ENCODE measurements at places on chromosomes 16 and 17.

DNA sequence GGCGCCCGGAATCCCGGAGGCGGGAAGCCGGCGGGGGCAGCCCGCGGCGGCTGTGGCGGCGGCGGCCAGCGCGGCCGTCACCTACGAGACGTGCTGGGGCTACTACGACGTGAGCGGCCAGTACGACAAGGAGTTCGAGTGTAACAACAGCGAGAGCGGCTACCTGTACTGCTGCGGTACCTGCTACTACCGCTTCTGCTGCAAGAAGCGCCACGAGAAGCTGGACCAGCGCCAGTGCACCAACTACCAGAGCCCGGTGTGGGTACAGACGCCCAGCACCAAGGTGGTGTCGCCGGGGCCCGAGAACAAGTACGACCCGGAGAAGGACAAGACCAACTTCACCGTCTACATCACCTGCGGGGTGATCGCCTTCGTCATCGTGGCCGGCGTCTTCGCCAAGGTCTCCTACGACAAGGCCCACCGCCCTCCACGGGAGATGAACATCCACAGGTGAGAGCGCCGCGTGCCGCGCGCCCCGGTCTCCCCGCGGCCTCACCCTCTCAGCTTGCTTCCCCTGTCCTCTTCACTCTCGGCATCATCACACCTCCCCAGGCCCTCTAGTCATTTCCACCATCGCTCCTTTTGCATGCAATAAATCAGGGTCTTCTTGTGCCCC lies 706 bp downstream of the SHISA6 start:
- no peak for DNase-seq

- no peak for DNase-seq
Measured at GRCh38 chr17:42002792-42003301, 14.4 kb downstream of the DNAJC7 start.

DNA sequence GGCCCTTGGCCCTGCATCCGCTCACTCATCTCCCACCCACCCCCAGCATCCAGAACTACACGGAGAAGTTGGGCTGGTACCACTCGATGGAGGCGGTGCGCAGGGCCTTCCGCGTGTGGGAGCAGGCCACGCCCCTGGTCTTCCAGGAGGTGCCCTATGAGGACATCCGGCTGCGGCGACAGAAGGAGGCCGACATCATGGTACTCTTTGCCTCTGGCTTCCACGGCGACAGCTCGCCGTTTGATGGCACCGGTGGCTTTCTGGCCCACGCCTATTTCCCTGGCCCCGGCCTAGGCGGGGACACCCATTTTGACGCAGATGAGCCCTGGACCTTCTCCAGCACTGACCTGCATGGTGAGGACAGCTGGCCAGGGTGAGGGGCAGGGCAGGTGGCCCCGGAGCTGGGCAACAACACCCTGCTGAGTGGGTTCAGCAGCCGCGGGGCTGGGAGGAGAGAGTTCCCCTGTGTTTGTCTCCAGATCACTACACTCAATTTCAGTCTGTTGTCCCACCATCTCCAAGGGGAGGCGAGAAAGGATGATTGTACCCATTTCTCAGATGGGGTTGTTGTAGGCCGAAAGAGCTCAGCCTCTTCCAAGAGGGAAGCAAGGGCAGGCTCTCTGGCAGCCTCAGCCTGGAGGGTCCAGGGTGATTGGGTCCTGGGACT lies 14.4 kb downstream of the MMP15 start:
- no peak for DNase-seq

GRCh38 chr17:4785311-4786105 lies 656 bp downstream of the VMO1 start:
- DNase-seq, result no peak

DNA sequence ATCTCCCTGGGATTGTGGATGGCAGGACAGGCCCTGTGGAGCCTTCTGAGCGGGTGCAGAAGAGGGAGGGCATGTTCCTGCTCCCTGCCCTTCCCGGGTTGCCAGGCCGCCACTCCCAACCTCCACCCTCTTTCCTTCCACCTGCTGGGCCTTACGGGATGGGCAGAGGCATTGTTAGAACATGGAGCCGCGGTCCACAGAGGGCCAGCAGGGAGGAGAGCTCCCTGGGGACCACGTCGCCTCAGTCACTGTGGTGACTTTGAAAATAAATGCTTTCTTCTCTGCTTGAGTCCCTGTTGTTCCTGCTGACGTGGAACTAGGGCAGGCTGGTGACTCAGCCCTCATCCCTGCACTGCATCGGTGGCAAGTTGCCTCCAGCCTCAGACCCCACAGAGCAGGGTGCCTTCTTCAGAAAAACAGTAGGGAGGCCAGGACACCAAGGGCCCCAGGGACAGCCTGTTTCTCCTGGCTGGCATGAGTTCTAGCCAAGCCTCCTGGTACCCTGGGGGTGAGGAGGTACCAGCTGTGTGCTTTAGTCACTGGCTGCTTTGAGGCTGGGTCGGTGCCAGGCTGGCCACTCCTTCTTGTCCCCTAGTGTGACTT lies 224.9 kb downstream of the SEC14L1 start:
- DNase-seq, result peak; percentile 34

DNA sequence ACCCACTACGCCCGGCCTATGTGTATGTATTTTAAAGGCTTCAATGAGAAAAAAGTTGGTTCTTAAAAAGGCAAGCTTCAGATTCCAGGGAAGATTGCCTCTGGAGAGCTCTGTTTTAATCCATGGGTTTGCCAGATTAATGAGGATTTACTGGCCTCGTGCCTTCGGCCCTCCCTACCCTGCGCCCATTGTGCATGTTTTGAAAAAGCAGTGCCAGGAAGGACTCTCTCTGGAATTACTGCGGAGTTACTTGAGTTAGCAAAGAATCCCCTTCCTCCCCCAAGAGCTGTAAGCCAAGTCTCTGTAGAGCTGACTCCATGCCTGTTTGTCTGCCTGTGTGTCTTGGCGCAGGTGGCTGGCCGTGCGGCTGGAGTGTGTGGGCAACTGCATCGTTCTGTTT lies 98.9 kb downstream of the ABCC6 start:
- DNase-seq, result no peak

- peak; percentile 28 for DNase-seq
Measured at GRCh38 chr17:79991140-79991923, 44.3 kb downstream of the TBC1D16 start.

DNA sequence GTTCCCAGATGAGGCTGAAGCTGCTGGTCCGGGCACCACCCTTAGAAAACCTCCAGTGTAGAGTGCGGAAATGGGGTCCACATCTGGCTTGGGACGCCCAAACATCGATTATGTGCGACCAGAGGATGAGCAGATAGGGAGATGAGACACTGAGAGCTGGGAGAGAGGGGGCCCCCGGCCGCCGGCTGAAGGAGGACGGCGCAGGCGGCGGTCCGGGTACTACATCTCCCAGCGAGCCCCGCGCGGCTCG lies 182 bp upstream of the SPECC1 start:
- DNase-seq, result no peak

- no peak for DNase-seq
Measured at GRCh38 chr17:36188891-36189306, 7.7 kb downstream of the CCL3L1 start.

- DNase-seq, result no peak
Measured at GRCh38 chr17:11279776-11280344, 38.8 kb downstream of the SHISA6 start.

DNA sequence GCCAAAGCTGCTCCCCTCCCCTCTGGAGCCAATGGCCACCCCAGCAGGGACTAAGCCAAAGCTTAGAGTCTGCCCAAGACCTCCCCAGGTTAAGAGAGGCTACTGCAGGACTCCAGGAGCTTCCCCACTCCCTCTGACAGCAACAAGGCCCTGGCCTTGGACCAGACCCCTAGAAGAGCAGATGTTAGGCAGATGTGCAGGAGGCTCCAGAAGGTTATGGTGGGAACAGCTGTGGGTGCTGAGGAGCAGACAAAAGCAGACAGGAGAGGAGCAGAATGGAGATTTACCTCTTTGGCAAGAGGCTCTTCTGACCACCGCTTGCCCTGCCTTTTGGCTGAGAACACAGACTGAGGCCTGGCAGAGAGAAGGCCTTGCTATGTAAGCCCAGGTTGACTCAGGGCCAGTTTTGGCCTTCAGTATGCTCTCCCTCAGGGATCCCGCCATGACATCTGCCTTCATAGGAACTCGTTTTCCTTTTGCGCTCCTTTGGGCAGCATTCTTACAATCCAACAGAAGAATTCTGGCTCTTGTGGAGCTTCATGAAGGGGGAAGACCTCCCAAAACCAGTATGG lies 113.0 kb downstream of the RBFOX3 start:
- DNase-seq, result no peak

DNA sequence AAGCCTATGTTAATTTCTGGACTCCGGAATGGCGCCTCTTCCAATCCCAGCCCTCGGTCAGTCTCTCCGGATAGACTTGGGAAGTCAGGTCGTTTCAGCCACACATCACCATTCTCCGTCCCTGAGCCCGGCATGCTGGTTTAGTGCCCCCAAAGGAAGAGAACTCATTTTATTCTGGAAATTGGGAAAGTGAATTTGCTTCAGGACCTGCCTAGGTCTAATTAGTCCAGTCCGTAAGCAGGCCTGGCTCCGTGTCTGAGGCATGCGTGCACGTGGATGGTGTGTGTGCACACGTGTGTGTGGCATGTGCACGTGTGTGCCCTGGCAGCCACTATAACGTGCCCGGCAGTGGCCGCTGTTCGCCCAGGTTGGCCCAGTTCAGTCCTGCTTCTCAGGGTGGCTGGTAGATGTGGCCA lies 77.4 kb downstream of the RPA1 start:
- no peak for DNase-seq
